ENCODE measurements at places on chromosomes 12 and 14.

DNA sequence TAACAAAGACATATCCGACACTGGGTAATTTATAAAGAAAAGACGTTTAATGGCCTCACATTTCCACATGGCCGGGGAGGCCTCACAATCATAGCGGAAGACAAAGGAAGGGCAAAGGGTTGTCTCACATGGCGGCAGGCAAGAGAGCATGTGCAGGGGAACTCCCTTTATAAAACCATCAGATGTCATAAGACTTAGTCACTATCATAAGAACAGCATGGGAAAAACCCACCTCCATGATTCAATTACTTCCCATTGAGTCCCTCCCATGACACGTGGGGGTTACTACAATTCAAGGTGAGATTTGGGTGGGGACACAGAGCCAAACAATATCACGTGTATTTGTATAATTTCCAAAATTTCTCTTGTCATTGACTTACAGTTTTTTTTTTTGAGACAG lies 5.5 kb upstream of the LMNTD1 start:
- DNase-seq: no peak

GRCh38 chr12:175250-175649 lies 38.7 kb downstream of the SLC6A12 start:
- DNase-seq: no peak

DNA sequence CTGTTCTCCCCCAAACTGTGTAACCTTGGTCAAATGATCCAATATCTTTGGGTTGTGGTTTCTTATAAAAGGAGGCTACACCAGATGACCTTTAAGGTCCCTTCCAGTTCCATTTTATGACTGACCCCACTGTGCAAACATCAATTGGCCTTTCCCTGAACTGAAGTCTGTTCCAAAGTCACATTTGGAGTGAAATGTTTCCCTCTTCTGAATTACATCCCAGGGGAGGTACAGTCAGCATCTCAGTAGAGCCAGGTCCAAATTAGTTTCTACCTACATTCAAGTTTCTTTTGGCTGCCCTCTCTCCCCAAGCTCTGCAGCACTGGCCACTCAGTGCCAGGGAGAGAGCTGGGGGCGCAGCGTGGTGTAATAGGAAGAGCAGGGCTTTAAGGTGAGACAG lies 34.4 kb downstream of the LIMA1 start:
- DNase-seq: no peak

GRCh38 chr12:18158774-18159557 lies 69.0 kb upstream of the RERGL start:
- DNase-seq: no peak

DNA sequence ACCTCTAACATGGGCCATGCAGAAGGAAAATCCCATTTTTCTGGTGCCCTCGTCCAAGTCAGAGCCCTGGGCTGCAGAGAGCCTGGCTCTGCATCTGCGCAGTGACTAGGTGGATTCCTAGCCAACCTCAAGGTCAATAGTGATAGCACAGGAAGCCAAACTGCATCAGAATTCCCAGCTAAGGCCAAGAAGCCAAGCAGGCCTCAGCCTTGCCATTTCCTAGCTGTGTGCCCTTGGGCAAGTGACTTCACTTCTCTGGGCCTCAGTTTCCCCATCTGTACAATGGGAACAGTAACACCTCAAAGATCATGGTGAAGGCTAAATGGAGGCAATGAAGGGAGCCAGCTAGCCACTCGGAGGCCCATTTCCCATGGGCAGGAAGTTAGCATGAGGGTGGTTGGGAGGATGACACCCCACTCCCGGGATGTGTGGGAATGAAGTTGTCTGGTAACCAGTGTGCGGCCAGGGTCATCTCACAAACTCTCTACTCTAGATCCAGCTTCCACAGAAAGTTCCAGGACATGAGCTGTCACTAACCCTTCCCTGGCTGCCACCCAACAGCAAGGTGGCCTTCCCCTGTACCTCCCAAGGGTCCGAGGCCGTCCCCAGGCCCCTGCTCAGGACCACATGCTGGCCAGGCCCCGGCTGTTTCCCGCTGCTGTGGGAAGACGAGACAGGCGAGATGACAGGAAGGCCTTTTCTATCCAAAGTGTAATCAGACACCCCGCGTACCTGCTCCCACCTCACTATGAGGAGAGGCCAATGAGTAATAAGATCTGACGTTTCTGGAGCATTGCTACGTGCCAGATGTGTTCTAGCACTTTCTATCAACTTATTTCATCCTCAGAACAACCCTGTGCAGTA lies 125.7 kb downstream of the SCARB1 start:
- no peak for DNase-seq

DNA sequence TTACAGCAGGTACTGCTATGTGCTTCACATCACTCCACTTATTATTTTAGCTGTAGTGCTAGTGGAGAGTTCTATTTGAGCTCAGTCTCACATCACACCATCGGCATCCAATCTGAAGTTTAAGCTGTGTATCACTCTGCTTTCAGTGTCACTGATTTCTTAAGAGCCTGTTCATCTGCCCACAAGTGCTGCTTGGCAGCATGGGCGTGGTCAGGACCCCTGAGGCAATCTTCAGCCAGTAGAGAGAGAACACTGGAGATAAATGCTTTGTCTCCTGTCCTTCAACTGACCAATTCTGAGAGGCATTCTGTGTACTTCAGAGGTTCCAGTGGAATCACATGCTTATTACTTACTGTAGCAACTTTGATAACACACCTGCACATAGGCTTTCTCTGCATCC lies 728.8 kb downstream of the RPS29 start:
- no peak for DNase-seq

DNA sequence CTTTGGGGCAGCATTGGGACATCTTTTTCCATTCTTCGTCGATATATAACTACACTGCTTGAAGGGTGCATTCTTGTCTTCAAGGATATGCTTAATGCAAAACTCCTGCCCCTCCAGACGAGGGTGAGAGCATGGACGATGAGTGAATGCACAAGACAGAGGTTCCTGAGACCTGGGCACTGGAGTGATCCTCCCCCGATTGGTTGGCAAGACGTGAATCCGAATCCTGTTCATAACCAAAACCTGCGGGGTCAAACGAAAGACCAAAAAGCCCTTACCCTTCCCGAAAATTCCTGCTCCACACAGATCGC lies 684 bp downstream of the KANSL2 start:
- DNase-seq: no peak

GRCh38 chr12:53208877-53209463 lies 1.9 kb upstream of the ITGB7 start:
- DNase-seq: no peak

GRCh38 chr14:35985474-35986218 lies 159.5 kb downstream of the BRMS1L start:
- DNase-seq: no peak

GRCh38 chr12:130290114-130290513 lies 47.6 kb upstream of the PIWIL1 start:
- no peak for DNase-seq

GRCh38 chr14:105313381-105314286 lies 914 bp upstream of the PACS2 start:
- no peak for DNase-seq

GRCh38 chr12:109710747-109711595 lies 2.7 kb upstream of the FAM222A start:
- DNase-seq: no peak

- no peak for DNase-seq
Measured at GRCh38 chr12:51395283-51396230, 4.4 kb upstream of the GALNT6 start.

DNA sequence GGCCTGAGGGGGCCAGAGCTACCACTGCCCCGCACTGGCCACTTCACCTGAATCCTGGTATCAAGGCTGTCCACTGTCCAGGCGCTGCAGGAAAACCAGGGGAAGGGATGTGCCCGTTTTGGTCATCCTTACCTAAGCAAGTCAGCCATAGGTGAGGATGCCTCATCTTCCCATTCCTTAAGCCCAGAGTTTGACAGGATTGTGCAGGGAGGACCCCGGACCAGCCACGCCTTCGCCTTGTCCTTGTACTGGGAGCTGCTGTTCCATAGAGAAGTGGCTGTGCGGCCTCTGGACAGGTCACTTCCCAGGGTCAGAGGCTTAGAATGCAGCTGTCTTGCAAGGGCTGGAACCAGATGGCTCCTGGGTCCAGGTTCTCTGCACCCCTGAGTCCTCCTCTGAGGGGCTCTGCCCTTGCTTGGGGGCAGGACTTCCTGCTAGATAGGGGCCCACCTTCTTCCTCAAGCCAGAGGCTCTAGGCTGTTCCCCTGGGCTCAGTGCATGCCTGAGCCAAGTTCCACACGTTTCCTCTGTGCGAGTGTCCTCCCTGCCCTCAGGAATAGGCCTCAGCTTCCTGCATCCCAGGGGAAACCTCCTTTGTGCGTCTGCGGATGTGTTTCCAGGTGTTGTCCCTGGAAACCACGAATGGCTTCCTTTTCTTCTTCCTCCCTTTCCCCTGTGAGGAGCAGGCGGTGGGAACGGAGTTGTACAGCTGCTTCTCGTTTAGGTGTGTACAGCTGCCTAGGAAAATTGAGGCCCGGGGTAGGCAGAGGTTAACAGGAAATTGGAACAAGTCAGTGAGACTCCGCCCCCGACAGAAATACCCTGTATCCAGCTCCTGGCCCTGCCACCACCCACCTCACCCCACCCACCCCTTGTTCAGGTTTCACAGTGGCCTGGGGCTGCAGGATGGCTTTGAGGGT lies 54.3 kb upstream of the RIN3 start:
- DNase-seq: no peak

- no peak for DNase-seq
Measured at GRCh38 chr12:102534899-102535298, 54.5 kb upstream of the IGF1 start.

- DNase-seq: no peak
Measured at GRCh38 chr14:56129933-56130332, 11.7 kb downstream of the PELI2 start.

GRCh38 chr14:68894802-68895703 lies 84.0 kb downstream of the ACTN1 start:
- no peak for DNase-seq

GRCh38 chr12:14167005-14167628 lies 185.7 kb upstream of the GRIN2B start:
- no peak for DNase-seq

- no peak for DNase-seq
Measured at GRCh38 chr14:76446921-76447320, 71.0 kb downstream of the ESRRB start.

- DNase-seq: no peak
Measured at GRCh38 chr14:95698287-95698686, 12.1 kb downstream of the TCL1B start.

GRCh38 chr14:55722054-55722453 lies 142.0 kb downstream of the KTN1 start:
- DNase-seq: no peak

- DNase-seq: no peak
Measured at GRCh38 chr14:102775855-102776760, 1.1 kb upstream of the TRAF3 start.

DNA sequence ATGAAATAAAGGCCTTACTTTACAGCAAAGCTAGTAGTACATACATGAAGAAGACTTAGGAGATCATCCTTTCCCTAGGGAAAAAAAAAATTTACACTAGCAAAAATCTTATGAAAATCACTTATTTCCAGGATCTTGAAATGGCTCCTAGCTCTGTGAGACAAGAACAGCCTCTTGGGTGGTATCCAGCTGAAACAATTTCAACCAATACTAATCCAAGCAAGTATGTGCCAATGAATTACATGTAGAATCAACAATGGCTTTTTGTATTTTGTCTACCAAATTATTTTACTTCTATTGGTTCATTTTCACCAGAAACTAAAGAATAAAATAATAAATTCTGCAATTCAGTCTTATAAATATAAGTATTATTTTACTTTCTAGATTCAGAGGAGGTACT lies 2.7 kb upstream of the SLCO1A2 start:
- no peak for DNase-seq

GRCh38 chr14:59096303-59096702 lies 92.2 kb upstream of the DAAM1 start:
- DNase-seq: no peak

DNA sequence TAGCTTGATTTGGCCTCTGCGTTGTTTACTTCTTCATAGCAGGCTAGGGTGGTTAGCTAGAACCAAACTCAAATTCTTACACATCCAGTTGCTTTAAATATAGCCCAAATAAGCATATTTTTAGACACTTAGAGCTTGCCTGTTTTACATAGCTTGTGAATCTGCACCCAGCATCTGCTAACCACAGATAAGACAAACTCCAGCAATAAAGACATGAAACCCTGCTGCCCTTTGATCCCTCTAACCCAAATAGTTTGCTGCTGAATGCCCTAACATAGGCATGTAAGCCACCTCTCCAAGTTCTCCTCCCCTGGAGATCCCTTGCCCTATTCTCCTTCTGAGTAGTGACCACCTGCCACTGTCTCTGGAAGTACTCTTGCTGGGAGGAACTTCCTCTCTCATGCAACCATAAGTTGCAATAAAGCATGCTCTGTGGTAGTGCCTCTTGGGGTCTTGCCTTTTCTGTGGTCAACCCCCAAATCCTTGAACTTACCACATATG lies 185.6 kb downstream of the TMEM117 start:
- DNase-seq: no peak

DNA sequence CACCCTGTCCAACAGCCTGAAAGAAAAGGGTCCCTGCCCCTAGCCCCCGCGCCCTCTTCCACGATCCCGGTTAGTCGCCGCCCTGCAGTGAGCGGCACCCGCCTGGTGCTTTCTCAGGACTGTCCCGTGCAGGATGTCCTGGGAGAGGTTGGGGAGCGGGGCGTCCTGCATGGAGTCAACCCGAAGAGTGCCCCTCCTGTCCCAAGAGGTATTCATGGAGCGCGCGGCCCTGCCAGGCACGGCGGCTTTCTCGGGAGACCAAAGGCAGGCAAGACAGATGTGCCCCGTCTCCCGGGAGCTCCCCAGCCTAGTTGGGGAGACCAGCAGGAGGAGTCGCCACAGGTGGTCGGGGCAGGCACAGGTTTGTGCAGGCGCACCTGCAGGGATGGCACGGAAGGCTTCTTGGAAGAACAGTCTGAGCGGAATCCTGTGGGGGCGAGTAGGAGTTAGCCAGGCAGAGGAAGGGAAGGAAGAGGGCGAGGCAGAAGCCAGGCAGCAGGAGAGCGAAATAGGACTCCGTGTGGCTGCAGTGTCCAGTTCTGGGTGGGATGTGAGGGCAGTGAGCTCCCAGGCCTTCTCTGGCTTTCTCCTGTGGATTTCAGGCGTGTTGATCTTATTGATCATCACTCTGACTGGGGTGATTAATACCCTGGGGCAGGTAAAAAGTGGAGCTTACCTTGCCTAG lies 723 bp downstream of the SIVA1 start:
- DNase-seq: no peak

DNA sequence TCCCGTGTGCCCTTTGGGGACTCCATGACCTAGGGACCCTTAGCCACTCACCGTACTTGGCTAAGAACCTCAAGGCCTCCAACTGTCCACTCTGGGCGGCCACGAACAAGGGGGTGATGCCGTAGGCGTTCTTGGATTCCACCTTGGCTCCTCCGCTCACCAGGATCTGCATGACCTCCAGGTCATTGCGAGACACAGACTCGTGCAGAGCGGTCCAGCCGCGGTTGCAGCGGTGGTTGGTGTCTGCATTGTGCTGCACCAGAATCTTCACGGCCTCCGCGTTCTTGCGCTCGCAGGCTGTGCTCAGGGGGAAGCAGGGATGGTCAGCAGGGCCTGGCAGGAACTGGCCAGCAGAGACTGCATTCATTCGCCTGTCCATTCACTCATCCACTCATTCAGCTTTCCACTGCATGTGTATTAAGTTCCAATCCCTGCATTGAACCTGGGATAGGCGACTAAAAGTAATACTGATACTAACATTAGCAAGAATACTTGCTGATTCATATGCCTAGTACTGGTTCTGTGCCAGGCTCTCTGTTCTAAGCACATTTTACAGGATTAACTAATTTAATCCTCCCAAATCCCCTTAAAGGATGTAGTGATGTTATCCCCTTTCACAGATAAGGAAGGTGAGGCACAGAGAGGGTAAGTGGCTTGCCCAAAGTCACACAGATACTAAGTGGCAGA lies 23.9 kb downstream of the FAM181A start:
- no peak for DNase-seq
